ENCODE measurements at places on chromosomes 7 and 10.
A peak's percentile ranks its signal among the peaks of the same experiment; 100 is the strongest.

DNA sequence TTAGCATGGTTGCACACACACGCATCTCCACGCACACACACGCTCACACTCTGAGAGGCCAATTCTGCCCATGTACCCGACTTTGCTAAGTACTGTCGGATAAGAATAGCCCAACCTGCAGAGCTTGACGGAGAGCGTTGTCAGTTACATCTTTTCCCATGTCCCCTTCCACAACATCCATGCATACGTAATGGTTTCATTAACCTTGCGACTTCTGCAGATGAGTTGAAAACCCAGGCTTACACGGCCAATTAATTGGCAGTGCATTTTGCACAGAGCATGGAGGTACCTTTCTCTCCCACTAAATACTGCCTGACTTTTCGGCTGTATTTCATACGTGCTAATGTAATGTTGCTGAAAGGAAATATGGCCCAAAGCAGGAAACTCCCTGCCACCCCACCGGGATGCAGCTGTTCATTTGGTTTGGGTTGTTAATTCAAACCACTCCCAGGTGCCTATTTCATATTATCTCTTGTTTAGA is 291.2 kb upstream of the HABP2 start:
- no peak for DNase-seq

GRCh38 chr10:68517188-68517587 is 10.1 kb downstream of the SLC25A16 start:
- no peak for DNase-seq

DNA sequence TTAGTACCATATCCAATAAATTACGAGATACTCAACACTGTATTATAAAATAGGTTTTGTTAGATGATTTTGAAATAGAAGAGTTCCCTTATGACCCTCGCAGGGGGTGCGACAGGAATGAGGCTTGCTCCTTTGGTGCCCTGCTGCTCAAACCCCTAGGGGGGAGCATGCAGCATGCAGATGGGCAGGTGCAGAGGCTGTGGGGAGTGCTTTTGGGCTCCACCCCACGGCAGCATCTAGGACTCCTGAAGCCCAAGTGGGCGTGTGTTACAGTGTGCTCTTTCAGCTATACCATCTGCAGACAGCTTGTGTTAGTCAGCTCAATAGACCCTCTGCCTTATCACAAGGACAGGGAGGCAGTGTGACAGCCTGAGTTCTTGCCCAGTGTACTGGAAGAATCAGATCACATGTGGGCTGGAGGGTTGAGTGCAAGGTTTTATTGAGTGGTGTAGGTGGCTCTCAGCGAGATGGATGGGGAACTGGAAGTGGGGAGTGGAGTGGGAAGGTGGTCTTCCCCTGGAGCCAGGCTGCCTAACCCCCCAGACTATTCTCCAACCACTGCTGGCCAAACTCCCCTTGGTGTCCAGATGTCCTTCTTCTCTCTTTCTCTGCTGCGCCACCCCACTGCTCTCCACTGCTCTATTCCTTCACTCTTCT is 3.1 kb upstream of the MRC1 start:
- DNase-seq, result no peak

DNA sequence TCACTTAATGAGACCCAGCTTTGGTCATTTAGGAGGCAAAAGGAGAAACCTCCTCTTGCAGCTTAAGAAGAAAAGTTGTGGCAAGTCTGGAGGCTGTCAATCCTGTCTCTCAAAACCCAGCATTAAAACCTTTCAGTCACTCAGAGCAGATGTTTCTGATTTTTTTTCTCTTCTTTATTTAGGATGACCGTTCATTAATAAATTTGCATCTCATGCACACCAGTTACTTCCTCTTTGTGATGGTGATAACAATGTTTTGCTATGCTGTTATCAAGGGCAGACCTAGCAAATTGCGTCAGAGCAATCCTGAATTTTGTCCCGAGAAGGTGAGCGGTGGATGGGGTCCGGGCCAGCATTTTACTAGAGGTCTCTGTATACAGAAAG is 32.0 kb downstream of the TMEM248 start:
- DNase-seq, result no peak

GRCh38 chr7:37342176-37342687 is 106.4 kb downstream of the ELMO1 start:
- DNase-seq, result no peak

GRCh38 chr10:92999191-92999590 is 61.4 kb upstream of the CYP26C1 start:
- no peak for DNase-seq

- DNase-seq, result no peak
Measured at GRCh38 chr7:14071045-14071444, 81.6 kb upstream of the ETV1 start.

GRCh38 chr10:6647811-6648526 is 67.9 kb upstream of the PRKCQ start:
- DNase-seq, result peak; percentile 20
